ENCODE measurements at places on chromosomes 7 and 10. TPM values are rescaled to one million over a fixed set of nuclear protein-coding genes. Genes with fewer than 3 reads are reported as not detected.

DNA sequence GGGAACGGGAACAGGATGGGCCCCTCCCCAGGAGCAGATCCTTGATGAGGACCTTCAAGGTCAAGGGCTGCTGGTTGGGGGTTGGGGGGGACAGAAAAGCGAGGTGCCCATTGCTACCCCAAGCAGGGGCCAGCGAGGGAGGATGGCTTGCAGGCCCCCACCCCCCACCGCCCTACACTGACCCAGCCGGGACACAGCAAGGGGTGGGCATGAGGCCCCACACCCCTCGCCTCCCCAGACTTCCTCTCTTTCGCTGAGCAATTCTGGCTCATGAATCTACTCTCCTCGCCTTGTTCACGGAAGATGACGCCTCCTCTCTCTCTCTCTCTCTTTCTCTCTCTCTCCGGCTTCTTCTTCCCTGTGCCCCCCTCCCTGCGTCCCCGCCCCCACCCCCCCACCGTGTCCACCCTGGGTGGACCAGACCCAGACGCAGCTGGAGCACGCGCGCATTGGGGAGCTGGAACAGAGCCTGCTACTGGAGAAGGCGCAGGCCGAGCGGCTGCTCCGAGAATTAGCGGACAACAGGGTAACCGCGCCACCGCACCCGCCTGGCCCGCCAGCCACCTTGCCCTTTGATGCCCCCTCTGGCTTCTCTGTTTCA, 81.1 kb upstream of the GTF2IRD1 start:
- DNase-seq, result no peak

DNA sequence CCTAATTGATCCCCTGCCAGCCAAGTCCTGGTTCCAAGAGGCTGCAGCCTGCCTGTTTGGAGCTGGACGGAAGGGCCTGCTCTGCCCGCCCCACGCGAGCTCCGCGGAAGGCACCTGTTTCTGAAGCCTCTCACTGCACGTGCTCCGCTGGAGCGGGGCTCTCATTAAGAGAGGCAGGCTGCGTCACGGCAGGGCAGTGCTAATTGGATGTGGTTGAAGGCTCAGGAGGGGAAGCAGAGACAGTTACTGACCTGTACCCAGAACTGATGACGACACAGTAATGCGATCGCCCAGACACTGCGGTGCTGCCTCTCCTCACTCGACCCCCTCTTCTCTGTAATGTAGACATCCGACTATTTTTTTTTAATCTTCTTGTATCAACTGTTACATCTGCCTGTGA, 411.1 kb upstream of the MGMT start:
- DNase-seq, result no peak

DNA sequence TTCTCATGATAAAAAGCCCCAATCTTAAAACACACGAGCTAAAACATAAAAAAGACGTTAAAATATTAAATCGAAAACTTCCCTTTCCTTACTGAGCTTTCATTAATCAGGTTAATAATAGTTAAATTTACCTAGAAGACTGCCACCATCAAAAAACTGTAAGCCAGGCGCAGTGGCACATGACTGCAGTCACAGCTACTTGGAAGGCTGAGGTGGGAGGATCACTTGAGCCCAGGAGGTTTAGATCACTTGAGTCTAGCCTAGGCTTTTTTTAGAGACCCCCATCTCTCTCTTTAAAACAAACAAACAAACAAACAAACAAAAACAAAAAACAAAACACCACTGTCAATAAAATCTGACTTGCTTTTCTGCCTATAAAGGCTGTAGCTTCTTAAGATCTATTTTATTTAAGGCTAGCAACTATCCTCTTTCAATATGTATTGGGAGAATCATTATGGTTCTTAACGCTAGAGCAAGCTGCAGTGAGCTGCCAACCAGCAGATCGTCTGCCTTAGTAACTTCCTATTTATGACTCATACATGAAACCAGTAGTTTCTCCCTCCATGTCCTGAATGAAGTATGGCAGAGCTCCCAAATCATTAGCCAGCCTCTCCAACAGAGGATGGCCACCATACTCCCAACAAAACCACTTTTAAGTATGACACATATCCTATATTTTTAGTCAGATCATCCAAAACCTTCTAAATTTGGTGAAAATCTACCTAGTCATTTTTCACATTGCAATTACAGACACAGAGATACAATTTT, 163.7 kb downstream of the SRPK2 start:
- DNase-seq, result peak; percentile 58

GRCh38 chr7:18607025-18607424, 111.5 kb downstream of the HDAC9 start:
- no peak for DNase-seq

DNA sequence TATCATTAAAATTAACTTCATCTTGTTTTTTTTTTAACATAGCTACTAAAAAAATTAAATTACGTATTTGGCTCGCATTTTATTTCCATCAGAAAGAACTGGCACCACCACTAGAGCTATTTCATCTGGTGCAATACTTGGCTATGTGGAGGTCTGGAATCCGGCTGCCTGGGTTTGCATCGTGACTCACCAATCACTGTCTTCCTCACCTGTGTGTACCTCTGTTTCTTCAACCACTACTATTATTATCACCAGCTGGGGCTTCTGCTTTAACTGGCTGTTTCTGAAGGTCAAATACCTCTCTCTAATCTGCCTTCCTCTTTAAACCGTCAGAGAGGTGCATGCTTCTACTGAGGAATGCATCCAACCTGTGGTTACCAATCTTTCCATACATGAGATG, 6.5 kb downstream of the WDR91 start:
- DNase-seq, result no peak

DNA sequence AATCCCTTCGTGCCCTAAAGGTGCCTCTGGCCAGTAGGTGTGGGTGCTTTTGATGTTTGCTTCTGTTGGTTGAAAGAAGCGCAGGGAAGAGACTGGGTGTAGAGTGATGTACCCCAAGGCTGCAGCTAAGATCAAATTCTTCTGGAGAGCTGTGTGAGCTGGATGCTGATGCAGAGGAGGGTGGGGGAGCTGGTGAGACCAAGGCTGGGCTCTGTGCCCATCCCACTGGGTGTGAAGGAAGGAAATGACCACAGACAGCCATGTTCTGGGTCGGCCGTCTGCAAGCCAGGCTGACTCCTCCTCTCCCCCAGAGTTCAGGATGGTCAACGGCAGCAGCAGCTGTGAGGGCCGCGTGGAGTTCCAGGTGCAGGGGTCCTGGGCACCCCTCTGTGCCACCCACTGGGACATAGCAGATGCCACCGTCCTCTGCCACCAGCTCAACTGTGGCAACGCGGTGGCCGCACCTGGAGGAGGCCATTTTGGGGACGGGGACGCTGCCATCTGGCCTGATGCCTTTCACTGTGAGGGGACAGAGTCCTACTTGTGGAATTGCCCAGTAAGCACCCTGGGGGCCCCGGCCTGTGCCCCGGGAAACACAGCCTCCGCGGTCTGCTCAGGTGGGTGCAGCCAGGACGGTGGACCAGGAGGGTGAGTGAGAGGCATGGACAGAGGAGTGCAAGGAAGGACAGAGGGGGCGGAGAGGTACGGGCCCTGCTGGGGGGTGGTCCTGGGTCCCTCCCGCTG, 5.1 kb downstream of the SCART1 start:
- no peak for DNase-seq

DNA sequence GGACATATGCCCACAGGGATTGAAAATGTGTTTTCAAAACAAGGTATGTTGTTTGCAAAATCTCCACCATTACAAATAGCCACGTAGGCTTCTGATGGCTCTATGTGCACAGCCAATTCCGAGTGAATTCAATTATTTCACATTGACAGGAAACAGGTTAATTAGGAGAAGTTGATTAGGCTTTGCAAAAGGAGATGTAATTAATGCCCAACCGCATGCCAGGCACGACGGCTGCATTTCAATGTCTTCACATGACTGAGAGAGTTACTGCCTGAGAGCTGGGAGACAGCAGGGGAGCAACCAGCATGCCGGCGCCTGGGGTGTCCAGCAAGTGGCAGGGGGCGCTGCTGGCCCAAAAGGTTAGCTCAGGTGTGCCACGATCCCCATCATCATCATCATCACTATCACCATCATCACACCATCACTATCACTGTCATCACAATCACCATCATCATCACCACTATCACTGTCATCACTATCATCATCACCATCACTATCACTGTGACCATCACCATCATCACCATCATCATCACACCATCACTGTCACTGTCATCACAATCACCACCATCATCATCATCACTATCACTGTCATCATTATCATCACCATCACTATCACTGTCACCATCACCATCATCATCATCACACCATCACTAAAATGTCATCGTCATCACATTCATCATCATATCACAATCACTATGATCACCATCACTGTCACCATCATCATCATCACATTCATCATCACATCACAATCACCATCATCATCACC, 30.2 kb downstream of the PWWP2B start:
- DNase-seq, result no peak

GRCh38 chr10:49756641-49757040, 5.5 kb downstream of the OGDHL start:
- DNase-seq, result no peak

DNA sequence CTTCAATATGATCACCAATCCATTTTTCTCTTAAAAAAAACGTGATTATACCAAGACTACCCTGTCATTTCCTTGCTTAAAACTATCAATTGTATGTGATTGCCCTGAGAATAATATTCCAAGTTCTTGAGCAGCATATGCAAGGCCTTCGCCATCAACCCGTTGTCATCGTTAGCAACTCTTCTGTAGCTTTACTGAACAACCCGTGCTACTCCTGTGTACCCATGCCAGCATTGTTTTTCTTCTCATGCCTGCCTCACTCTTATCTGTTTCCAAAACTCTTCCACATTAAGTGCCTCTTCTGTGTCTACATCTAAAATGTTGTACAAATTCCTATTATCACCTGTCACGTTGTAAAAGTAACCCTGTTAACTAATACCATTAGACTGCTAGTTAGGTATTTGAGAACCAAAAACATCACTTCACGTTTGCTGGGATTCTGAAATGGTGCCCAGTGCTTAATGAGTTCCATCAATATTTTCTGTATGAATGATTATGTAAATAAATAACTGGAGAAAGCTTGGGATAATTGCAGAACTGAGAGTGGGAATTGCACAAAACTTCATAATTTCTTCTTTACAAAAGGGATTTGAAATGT, 10.5 kb downstream of the CAV2 start:
- DNase-seq, result no peak

DNA sequence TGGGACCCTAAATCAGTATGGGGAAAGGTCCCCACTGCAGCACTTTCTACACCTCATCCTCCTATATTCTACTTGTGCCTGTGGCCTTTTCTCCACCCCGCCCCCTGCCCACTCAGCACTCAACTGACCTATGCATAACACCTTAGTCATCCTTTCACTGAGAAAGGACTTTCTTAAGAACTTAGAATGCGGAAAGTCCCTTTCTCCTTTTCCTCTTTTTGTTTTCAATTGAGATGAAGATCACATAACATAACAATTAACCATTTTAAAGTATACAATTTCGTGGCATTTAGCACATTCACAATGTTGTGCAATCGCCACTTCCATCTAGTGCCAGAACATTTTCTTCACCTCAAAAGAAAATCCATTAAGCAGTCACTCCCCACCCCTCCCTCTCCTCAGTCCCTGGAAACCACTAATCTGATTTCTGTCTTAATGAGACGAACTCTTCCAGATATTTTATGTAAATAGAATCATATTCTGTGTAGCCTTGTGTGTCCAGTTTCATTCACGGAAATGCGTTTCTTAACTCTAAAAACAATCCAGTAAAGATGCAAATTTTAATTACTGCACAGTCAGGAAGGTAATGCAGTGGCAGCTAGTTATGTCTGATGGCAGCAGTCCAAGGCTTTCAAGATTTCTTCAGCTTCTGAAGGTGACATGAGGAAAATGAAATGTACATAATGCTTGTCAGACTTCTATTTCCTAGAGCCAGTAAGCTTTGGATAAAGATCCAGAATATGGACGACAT, 41.7 kb downstream of the FAS start:
- DNase-seq, result peak; percentile 31

DNA sequence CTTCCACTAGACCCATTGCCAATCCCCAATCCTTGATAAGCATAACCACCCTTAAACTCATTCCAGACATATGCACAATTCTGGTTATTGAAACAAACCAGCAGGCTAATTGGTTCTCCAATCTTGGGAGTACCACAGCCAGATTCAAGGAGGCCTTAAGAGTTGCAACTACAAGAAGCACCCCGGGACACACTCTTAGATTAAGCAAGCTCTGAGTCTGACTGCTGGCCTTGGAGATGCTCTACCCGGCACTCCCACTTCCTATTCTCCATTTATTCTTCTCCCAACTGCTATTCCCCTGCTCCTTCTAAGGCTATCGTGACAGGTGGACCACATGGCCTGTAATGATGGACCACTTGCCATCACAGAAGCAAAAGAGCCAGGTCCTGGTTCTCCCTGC, 40.3 kb downstream of the CYTH3 start:
- no peak for DNase-seq

GRCh38 chr7:80333040-80333439, 178.8 kb downstream of the GNAT3 start:
- no peak for DNase-seq

GRCh38 chr7:23266918-23267317, 20.3 kb downstream of the GPNMB start:
- DNase-seq, result no peak

- no peak for DNase-seq
Measured at GRCh38 chr7:22681312-22681711, 45.7 kb upstream of the IL6 start.

DNA sequence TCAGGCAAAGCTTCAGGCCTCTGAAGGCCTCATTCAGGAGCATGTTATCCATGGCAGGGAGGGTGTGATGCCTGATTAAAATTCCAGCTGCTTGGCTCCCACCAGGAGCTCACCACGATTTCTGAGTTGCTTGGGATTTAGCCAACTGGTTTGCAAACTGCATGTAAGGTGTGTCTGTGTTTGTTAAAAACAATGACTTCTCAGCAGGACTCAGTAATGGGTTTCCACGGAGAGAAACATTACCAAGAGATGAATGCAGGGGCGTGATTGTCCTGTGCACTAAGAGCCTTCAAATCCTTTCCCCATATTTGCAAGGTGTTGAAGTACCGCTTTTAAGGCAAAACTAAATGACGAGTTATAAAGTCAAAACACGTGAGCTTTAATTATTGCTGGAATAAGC, 88.8 kb upstream of the BTBD16 start:
- DNase-seq, result no peak

- peak; percentile 13 for DNase-seq
Measured at GRCh38 chr7:140506788-140507464, 27.6 kb upstream of the MKRN1 start.

Gene ADAM12
- 8.6 TPM for polyA plus RNA-seq

Gene OPN4
- polyA plus RNA-seq, result not detected

Gene SFTPD
- polyA plus RNA-seq, result not detected

Gene CDNF
- 1.1 TPM for polyA plus RNA-seq

Gene SNX10
- polyA plus RNA-seq, result not detected

Gene FEZF1
- not detected for polyA plus RNA-seq

Gene TMEM196
- not detected for polyA plus RNA-seq

Gene HBP1
- 78.7 TPM for polyA plus RNA-seq

Gene LIMK1
- polyA plus RNA-seq, result 45.7 TPM

Gene C10orf62
- polyA plus RNA-seq, result not detected

Gene C10orf67
- 0.10 TPM for polyA plus RNA-seq
